Peyer's patch (tissue), 4 donors: ENCODE measurements at places on chromosomes 1 and 21. TPM values are rescaled to one million over a fixed set of nuclear protein-coding genes. Genes with fewer than 3 reads are reported as not detected.

Gene CYP4B1
- 45.9 TPM for total RNA-seq

Gene C1orf87
- total RNA-seq, result not detected

Gene CTPS1
- 43.7 TPM for total RNA-seq

Gene LEPR
- total RNA-seq, result 22.0 TPM

Gene CRYZL1
- total RNA-seq, result 64.5 TPM

Gene NR5A2
- 193 TPM for total RNA-seq

Gene F5
- 0.28 TPM for total RNA-seq

Gene UBE2U
- not detected for total RNA-seq

Gene PGLYRP4
- total RNA-seq, result not detected

DNA sequence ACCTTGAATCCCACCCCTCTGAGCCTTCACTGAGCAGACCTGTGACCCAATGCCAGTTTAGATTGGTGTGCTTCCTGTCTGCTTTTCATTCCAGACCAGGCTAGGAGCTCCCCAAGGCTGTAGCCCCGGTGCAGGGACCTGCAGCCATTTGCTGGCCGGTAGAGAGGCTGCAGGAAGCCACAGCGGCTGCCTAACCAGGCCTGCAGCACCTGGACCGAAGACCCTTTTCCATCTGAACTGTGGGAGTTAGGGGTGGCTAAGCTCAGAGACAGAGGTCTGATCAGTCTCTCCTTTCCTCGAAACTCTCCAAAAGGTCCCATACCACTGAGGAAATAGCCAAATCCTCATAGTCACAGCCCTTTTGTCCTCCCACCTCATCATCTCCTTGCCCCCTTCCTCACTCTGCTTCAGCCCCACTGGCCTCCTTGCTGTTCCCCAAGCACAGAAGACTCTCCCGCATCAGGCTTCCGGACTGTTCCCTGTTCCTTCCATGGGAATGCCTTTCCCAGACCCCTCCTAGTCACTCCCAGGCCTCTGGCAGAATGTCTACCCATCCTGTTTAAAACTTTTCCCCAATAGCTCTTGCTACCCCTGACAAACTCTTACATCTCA, 674 bp upstream of the TTC4 start:
- no peak for DNase-seq

- no peak for DNase-seq
Observed at GRCh38 chr1:236175642-236176336, 33.5 kb downstream of the GPR137B start.

GRCh38 chr1:208221291-208221622, 22.9 kb downstream of the PLXNA2 start:
- DNase-seq, result no peak

- peak; percentile 38 for DNase-seq
Observed at GRCh38 chr1:156927215-156928042, 7.0 kb downstream of the LRRC71 start.

DNA sequence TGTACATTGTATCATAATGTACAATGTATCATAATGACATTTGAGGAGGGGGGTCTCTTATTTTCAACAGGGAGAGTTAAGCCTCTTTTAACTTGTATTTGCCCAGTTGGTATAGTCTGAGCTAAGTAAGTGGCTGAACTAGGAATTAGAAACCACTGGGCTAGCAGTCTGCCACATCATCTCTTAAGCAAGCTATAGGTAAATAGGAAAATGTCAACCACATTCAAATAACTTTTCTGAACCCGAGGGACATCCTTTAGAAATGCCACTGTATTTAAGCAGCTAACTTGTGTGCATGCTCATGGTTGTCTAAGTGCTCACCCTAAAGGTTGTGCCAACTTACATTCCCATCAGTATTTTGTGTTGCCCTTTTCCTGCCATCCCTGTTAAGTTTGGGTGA, 35.5 kb upstream of the ASB17 start:
- DNase-seq, result no peak

- DNase-seq, result no peak
Observed at GRCh38 chr1:2636733-2637132, 3.9 kb upstream of the MMEL1 start.

- DNase-seq, result no peak
Observed at GRCh38 chr21:16993416-16994038, 519.3 kb upstream of the CXADR start.

GRCh38 chr1:99573431-99574217, 72.3 kb upstream of the PALMD start:
- DNase-seq, result no peak

DNA sequence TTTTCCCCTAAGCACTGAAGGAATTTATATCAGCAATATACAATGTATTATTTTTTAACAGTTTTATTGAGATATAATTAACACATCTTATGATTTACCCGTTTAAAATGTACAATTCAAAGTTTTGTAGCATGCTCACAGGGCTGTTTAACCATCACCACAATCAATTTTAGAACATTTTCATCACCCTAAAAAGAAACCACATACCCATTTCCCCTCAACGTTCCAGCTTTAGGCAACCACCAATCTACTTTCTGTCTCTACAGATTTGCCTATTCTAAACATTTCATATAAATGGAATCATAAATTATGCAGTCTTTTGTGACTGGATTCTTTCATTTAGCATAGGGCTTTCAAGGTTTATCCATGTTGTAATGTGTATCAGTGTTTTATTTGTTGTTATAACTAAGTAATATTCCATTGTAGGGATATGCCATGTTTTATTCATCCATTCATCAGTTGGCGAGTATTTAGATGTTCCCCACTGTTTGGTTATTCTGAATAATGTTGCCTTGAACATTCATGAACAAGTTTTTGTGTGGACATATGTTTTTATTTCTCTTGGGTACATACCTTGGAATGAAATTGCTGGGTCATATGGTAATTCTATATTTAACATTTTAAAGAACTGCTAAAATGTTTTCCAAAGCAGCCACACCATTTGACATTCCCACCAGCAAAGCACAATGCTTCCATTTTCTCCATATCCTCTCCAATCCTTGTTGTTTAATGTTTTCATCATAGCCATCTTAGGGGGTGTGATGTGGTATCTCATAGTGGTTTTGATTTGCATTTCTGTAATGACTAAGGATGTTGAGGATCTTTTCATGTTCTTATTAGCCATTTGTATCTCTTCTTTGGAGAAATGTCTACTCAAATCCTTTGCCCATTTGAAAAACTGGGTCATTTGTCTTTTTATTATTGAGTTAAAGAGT, 188.5 kb downstream of the TM2D1 start:
- no peak for DNase-seq
